ENCODE measurements at places on chromosomes 3 and 15. TPM values are rescaled to one million over a fixed set of nuclear protein-coding genes. Genes with fewer than 3 reads are reported as not detected.

DNA sequence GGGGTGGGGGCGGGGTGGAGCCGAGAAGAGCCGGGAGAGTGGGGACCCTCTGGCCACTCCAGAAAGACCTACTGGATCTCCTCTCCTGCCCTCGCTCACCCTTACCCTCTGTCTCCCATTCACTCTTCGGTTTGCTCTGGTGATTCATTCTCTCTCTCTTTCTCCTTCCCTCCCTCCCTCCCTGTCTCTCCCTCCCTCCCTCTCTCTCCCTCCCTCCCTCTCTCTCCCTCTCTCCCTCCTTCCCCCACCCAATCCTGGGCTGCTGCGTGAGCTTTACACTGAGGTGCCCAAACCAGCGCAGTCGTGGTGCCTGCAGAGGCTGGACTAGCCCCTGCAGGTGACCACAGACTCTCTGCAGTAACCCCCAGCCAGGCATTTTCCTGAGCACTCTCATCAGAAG lies 32.2 kb upstream of the ADAMTS17 start:
- DNase-seq, result no peak

IGF2BP2 gene
- total RNA-seq, result 118 TPM

DNA sequence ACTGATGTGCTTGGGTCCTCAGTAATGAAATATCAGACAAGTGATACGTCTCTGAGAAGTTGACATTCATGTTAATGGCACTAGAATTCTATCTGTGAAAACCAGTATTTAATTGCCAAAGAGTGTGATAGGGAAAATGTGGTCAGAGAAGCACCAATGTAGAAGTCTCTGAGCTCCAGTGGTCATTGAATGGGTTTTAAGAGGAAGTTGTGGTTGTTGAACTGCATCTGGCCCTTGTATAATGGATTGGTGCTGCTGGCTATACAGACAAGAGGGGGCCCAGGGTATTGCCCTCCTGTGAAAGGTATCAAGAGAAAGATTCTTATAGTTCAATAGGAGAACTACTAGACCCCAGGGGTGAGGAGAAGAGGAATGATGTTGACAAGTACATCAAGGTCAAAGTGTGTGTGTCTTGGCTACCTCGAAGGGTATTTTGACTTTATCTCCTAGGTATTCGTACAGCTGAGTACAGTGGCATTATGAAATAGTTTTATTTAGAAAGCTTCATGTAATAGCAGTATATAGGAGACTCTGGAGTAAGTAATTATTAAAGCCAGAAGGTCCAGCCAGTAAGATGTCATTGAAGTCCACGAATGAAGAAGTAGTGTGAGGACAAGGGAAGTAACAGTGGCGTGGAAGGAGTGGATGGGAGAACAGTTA lies 47.1 kb downstream of the CHD2 start:
- no peak for DNase-seq

TRAK1 gene
- total RNA-seq, result 308 TPM

DNA sequence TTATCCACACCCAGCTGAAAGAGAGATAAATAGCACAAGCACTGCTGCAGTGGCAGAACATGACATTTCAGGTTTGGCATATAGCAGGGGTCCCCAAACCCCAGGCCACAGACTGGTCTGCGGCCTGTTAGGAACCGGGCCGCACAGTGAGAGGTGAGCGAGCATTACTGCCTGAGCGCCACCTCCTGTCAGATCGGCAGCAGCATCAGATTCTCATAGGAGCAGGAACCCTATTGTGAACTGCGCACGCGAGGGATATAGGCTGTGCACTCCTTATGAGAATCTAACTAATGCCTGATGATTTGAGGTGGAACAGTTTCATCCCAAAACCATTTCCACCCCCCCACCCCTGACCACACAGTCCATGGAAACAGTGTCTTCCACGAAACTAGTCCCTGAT lies 54.6 kb downstream of the CCR4 start:
- DNase-seq, result peak; percentile 44

- no peak for DNase-seq
Observed at GRCh38 chr15:32878342-32878741, 160.5 kb downstream of the GREM1 start.

GRCh38 chr3:100516232-100516631 lies 23.8 kb downstream of the TMEM45A start:
- no peak for DNase-seq

CSPG5 gene
- total RNA-seq, result 0.76 TPM

WDR93 gene
- not detected for total RNA-seq

- no peak for DNase-seq
Observed at GRCh38 chr15:47246317-47246716, 471.0 kb upstream of the SEMA6D start.

DNA sequence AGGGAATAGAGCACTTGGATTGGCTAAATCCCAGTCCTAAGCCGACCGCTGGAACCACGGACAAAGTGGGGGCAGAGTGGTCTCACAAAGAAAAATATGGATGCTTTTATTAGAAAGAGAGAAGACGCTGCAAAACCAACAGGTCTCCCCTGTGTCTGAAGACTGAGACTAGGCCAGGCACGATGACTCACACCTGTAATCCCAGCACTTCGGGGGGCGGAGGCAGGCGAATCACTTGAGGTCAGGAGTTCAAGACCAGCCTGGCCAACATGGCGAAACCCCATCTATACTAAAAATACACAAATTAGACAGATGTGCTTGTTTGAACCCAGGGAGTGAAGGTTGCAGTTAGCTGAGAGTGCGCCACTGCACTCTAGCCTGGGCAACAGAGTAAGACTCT lies 61.8 kb downstream of the ZDHHC19 start:
- no peak for DNase-seq

CYP8B1 gene
- not detected for total RNA-seq

- peak; percentile 44 for DNase-seq
Observed at GRCh38 chr3:147360646-147361453, 45.5 kb downstream of the ZIC4 start.

GRAMD1C gene
- total RNA-seq, result 2.1 TPM

DNA sequence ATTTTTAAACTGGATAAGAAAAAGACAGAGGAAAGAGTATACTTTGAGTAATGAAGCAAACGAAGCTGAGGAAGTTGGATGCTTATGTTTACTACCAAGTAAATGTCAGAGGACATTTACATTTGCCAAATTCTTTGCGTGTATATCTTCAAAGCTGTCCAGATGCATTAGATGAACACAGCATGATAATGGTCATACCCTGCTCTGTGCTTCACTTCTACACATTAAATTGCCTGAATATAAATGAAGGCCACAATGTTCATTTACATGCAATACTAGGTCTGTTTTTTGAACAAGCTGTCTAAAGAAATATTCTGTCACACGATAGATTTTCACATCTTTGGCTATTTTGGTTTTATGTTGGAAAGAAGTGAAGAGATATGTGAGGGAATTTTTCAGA lies 405.8 kb upstream of the ADAMTS9 start:
- no peak for DNase-seq

CNTN6 gene
- 23.2 TPM for total RNA-seq

DNA sequence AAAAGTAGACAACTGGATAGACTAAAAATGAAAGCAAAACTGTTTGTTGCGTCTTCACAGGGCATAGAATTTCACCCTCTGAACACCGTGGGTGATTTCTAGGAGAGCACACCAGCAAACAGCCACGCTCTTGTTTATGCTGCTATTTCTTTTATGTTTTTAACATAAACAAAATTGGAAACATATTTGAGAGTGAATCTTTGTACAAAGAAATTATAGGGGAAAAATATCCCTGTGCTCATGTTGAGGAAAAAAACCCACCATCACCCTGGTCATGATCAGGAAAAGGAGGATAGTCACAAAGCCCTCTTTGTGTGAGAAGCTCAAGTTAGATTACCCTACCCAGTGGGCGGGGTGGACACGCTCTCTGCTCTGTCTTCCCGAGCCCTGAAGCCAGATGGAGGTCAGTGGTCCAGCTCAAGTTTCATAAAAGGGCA lies 313.3 kb downstream of the SATB1 start:
- peak; percentile 64 for DNase-seq

GOLGA8T gene
- not detected for total RNA-seq

DNA sequence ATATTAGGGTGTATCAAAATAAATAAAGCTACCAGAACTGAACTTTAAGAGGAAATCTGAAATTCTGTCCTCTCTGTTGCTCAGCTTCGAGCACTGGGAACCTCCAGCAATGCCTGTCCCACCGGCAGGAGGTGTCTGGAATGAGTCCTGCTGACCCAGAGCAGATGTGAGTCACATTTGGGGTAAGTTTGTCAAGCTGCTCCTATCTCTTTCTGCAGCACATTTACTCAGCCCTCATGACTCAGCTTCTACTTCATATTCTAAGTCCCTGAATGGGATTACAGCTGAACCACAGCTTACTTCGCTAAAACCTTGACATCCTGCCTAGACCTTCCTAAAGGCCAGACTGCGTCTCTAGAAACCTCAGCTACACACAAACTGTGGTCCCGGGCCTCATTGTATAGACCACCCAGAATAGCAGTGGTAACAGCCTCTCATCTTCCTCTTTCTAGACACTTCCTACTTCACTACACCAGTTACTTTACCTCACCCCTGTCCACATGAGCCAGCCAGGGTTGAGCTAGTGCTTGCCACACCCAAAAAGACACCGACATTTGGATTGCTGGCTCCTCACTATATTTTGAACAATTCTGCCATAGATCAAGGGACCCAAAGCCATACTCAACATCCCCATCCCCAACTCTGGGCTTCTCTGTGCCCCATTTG lies 109.6 kb upstream of the TMCO5A start:
- no peak for DNase-seq

- DNase-seq, result no peak
Observed at GRCh38 chr3:152607179-152607578, 227.8 kb upstream of the P2RY1 start.

GMPPB gene
- 21.2 TPM for total RNA-seq

DNA sequence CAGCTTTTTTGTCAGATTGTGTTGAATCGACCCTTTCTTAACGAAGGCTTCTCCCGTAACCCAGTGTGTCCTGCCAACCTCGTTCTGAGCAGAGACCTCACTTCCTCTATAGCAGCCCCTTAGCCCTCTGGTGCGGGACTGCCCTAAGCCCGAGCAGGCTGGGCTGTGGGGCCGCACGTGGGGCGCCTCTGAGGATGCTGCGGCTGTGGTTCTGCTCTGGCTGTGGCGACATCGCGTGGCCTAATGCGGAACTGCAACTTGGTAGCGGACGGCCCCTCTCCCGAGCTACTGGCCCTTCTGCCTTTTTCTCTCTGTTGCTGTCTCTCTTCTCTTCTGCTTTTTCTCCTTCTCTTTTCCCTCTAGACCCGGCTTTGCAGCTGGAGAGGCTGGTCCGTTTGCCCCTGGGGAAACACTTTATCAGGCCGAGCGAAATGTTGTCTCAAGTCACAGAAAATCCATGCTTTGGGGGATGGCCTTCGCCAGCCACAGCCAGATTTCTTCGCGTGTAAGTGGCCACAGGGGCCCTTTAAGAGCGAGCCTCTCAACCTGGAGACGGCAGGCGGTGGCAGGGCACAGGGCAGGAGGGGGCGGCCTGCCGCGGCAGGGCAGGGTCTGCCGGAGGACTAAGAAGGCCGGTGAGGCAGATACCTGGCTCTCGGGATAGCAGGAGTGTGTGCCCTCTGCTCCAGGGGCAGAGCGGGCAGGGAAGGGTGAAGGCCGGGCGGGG lies 19.4 kb upstream of the KIF23 start:
- DNase-seq, result peak; percentile 96

NDUFB4 gene
- 119 TPM for total RNA-seq

- DNase-seq, result no peak
Observed at GRCh38 chr15:27383726-27384125, 412.7 kb downstream of the GABRG3 start.

HPS3 gene
- total RNA-seq, result 12.1 TPM

DNA sequence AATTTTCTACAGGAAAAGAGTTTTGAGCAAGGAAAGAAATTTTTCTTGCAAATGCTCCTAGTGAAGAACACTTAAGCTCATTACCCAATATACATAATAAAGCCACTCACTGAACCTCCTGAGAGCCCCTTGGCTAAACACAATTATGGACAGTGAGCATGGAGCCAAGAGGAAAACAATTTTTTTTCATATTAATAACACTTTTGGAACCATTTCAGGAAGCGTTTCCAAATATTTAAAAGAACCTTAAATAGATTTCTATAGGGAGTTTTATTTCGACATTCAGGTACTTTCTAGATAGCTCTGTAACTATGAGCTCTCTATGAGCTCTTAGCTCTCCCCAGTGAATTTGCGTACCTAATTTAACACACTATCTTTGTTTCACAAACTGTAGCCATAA lies 581.1 kb downstream of the ZNF385D start:
- DNase-seq, result no peak

GRCh38 chr15:41476416-41477048 lies 17.1 kb upstream of the ITPKA start:
- DNase-seq, result no peak

- DNase-seq, result no peak
Observed at GRCh38 chr3:134628884-134629283, 21.9 kb downstream of the KY start.

GRCh38 chr3:194879126-194879877 lies 193.6 kb downstream of the FAM43A start:
- no peak for DNase-seq

Measured in glutamatergic neuron (in vitro differentiated cells).